ENCODE measurements at places on chromosomes 3 and 15.
A peak's percentile ranks its signal among the peaks of the same experiment; 100 is the strongest.

DNA sequence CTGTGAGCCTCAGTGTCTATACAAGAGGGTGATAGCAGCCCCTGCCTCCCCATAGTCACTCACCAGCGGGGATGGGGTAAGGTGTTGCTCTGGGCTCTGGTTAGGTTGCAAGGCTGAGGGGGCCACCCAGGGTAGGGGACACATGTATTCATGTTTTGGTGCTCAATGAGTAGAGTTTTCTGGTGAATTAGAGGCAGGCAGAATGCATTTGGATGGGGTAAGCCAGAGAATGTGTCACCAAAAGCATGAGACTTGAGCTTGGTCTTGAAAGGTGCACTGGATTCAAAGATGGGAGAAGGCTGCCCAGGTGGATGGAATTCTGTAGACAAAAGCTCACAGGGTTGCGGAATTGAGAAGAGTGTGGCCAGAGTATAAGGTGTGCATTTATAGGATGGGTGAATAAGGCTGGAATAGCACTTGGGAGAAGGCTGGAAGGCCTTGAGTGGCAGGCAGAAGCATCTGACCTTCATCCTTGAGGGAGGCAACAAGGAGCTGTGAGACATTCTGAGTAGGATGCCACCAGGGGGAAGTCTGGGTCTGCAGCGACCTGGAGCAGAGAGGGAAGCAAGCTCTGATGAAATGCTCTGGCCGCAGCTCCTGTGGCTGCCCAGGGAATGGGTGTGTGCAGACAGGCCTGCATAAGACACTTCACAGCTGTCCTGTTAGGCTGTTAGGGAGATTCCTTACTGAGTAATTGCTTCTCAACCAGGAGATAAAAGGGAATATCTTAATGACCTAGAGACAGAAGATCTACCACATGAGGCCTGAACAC, 149.6 kb downstream of the CHDH start:
- no peak for DNase-seq

DNA sequence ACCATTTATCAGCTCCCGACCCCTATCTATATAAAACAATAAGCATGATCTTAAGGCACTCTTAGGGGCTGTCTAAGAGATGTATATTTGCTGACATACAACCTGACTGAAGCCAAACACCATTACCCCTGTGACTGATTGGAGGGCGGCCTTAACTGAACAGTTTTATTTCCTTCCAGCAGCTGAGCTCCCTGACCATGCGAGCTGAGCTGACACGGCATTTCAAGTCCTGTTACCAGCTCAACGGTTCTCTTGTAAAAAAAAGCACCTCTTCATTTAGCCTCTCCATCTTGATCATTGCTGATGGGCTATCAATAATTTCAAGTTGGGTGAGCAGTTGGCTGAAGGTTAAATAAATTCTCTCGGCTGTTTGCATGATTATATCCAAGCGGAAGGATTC, 33.4 kb upstream of the BNIP2 start:
- no peak for DNase-seq

- no peak for DNase-seq
These were observed 471.2 kb upstream of the UBE2E2 start for GRCh38 chr3:22731901-22732300.

- no peak for DNase-seq
These were observed 755.5 kb upstream of the SEMA6D start for GRCh38 chr15:46961795-46962194.

GRCh38 chr3:189737071-189737470, 105.9 kb downstream of the TP63 start:
- DNase-seq: no peak

DNA sequence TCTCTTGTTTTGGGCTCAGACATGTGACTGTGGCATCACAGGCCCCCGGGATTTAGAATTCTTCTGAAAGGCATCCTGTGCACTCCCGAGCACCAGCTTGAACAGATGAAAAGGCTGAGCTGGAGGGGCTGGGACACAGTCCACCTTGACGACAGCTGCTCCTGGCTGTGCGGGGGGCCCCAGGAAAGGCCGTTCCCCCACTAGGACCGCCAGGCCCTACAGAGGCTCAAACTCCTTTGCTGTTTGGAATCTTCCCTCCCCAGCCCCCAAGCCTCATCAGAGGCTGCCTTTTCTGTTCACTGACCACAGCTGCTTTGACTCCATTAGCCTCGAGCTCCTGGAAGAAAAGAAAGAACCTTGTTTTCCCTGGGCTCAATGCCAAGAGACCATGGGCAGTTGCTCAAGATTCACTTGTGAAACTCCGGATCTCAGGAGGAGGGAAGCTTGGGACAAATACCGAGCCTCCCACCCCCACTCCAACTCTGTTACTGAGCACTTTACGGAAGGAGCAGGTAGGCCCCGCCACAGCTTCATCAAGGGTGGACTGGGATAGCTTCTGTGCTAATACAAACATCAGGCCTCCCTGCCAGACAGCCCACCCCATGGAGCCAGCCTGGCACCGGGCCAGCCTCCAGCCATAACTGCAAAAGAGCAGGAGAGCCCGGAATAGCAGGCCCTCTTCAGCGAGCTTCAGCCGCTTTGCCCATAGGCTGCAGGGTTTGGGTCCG, 15.7 kb downstream of the CIDEC start:
- DNase-seq: no peak

- no peak for DNase-seq
These were observed 40.3 kb downstream of the FSTL1 start for GRCh38 chr3:120410541-120410940.

- no peak for DNase-seq
These were observed 13.5 kb downstream of the RAB6B start for GRCh38 chr3:133881939-133882825.

- no peak for DNase-seq
These were observed 34.4 kb downstream of the ALDH1L1 start for GRCh38 chr3:126146034-126146433.

DNA sequence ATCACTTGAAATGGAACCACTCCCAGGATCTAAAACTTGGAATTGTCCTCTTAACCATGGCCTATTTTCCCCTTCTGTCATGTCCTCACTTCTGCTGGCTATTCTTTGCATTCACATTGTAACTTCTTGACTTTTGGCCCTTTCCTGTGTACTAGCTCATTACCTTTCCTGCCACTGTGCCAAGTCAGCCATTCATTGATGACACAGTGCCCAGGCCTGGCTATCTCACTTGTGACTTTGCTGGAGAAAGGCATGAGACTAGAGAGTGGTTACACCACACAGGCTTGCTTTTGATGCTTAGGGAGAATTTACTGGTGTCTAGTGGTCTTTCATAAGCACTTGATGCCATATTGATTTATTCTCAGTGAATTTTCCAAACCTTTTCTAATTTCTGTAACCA, 101.1 kb downstream of the NR1D2 start:
- no peak for DNase-seq

DNA sequence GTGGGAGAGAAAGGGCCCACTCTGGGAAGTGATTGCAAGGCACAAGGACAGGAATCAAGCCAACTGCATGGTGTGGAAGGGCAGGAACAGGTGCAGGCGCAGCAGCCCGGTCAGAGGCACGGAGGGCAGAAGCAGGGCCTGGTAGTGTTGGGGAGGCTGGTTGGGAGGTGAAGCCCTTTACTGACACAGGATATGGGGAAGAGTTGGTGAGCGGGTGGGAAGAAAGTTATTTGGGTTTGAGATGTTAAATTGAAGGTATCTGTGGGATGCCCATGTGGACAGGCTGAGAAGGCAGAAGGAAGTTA, 83.6 kb upstream of the ABHD2 start:
- DNase-seq: no peak

DNA sequence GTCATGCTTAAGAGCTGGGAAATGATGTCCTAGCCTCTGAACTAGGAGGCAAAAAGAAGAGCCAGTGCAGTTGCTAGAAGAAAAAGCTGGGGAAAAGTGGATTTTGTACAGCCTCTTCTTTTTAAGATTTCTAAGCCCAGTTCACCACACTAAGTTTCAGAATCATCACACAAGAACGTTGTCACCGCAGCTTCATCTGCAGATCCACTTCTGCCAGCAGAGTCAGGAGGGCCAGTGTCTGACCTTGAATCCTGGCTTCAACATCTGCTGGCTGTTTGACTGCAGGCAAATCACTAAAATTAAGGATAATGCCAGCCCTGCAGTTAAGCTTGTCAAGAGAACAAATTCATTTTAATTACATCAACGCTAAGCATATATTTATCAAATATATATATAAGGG, 36.2 kb downstream of the HDC start:
- no peak for DNase-seq

GRCh38 chr3:123283657-123284398, 82.1 kb downstream of the SEC22A start:
- DNase-seq: no peak

GRCh38 chr3:126996905-126997304, 14.0 kb downstream of the PLXNA1 start:
- no peak for DNase-seq

GRCh38 chr3:35635926-35636683, 3.2 kb upstream of the ARPP21 start:
- no peak for DNase-seq

DNA sequence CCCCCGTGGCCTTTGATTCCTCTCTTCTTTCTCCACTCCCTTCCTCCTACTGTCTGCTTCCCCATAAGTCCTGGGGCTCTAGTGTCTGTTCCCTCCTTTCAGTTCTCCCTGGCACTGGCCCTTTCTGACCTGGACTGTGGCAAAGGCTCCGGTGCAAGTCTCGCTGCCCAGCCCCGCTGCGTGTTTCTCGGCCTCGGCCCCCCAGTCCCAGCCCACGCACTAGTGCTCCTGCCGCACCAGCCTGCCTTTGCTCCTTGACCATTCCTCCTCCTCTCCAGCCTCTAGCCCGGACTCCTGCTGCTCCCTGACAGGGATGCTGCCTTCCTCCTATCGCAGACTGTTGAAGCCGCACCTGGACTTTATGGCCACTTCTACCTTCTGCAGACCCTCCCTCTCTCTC, 2.1 kb downstream of the TM6SF1 start:
- DNase-seq: no peak

DNA sequence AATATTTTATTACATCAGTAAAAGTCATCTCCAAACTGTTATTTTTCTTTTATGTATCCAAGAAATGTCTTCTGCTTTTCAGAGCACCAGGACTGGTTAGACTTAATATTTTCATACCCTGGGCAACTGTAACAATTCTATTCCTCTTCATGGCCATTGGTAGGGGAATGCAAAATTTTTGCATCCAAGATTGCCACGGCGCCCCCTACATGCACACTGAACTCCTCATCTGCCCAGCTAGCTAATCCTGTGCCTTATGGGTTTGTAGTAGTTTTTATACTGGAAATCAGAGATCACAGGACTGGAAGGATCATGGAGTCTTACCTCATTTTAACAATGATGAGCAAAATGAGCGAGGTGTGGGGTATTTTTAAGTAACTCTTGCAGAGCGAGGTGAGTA, 74.2 kb downstream of the CRTC3 start:
- peak; percentile 25 for DNase-seq

- DNase-seq: no peak
These were observed 25.0 kb downstream of the TGFBR2 start for GRCh38 chr3:30631243-30631904.
